Left lung (tissue), 14 donors: ENCODE measurements at places on chromosomes 4 and X. TPM values are rescaled to one million over a fixed set of nuclear protein-coding genes. Genes with fewer than 3 reads are reported as not detected.
A peak's percentile ranks its signal among the peaks of the same experiment; 100 is the strongest.

The CENPU gene
- 23.2 TPM for polyA plus RNA-seq

The DACH2 gene
- 5.4 TPM for polyA plus RNA-seq

The ETNPPL gene
- not detected for polyA plus RNA-seq

The SH3D19 gene
- 54.2 TPM for polyA plus RNA-seq

The VCX3B gene
- 0.60 TPM for polyA plus RNA-seq

The HAND2 gene
- 0.31 TPM for polyA plus RNA-seq

- DNase-seq: no peak
Observed at GRCh38 chr4:80393246-80393969, 57.9 kb downstream of the CFAP299 start.

DNA sequence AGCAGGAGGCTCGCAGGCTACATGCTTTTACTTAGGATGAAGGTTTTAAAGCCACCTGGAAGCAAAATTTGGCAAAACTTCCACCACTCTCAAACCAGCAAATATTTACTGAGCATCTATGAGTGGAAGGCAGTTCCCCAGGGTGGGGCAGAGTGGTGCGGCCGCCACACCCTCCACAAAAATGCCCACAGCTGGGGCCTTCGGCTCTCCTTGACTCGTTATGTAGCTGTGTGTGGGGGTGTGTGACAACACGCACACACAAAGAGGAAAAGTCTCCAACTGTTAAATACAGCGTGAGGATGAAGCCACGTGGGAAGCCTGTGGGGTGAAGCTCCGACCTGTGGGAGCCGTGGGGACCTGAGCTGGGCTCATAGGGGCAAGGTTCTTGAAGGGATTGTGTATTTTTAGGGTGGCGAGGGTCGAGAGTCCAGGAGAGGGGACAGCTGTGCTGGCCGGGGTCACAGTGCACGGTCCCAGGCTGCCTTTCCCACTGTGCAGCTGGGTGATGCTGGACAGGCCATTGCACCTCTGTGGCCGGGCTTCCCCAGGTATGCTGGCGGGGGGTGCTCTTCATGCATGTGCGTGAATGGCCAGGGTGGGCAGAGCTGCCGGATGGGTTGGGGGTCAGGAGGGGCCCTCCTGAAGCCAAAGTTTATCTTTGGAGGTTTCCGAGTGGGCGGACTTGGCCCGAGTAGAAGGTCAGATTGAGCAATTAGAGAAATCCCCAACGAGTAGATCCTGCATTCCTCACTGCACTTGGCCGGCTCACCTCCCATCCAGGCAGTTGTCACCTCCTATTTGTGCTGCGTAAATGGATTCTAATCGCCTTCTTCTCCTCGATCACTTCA lies 25.4 kb downstream of the SORCS2 start:
- DNase-seq: peak; percentile 68

- DNase-seq: no peak
Observed at GRCh38 chr4:108954880-108955279, 192.0 kb upstream of the ETNPPL start.

GRCh38 chr4:108166441-108167315 lies 2.1 kb downstream of the LEF1 start:
- DNase-seq: no peak

GRCh38 chr4:24858026-24858425 lies 54.8 kb downstream of the CCDC149 start:
- DNase-seq: no peak

DNA sequence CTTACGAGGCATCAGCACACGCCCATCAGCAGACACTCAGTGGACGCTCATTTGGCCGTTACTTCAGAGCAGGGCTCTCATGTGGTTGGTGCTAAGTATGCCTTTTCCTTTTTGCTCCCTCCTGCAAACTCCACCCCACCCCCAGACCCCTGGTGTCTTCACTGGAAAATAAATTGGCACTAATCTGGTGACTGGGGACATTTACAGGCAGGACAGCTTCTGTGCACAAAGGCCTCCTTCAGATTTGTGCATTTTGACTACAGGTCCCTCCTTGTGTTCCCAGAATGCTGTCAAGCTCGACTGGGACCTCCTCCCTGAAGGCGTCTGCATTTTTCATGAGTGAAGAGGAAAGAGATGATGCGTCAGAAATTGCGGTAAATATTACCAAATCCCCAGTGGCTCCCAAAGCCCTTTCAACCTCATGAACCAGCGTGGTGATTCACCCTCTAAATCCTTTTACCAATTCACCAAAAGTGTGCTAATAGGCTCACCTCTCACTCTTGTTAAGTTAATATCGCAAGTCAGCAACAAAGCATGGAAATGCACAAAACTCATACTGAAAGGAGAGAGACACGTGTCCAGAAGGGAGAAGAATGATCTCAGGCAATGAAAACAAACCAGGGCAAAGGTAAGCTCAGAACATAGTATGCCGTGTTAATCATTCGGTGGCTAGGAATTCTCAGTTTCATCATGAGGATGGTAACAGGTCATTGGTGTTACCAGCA lies 119.0 kb downstream of the NKX6-1 start:
- no peak for DNase-seq

GRCh38 chr4:176193938-176194337 lies 1.4 kb downstream of the SPATA4 start:
- no peak for DNase-seq

DNA sequence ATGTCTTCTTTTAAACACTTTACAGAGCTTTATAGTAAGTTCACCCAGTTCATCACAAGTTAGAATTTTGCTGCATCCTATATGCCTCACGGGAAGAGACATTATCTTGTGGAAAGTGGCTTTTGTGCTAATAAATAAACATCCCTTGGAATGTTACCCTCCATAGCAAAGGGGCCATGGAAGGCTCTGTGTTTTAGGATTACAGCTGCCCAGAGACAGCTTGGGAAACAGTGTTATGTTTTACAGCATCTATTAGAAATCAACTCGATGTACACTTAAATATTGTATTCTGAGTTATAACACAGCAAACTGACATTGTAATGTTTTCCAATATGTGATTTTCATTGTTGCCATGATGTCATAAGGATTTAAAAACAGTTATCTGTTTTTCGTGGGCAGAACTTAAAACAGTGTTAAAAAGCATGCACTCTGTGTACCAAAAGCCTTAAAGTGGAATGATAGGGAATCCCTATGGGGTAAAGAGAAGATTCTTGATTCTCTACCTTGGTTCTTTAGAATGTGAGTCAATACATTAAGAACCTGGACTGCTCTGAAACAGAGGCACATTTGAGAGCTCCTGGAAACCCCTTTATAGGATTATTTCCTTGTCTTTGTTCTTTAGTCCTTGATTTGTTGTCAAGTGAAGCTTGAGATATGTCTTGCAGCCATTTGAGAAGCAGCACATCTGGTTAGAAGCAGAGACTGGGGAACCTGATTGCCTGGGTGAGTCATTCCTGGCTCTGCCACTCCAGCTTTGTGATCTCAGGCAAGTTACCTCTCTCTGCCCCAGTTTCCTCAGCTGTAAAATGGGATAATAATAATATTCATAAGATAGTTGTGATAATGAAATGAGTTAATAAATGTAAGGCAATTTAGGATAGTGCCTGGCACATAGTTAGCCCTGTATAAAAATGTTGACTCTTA lies 41.6 kb downstream of the ARHGAP10 start:
- DNase-seq: no peak

- DNase-seq: no peak
Observed at GRCh38 chr4:106502106-106502699, 133.6 kb upstream of the GIMD1 start.

- DNase-seq: no peak
Observed at GRCh38 chrX:31126205-31126604, 54.4 kb upstream of the FTHL17 start.

DNA sequence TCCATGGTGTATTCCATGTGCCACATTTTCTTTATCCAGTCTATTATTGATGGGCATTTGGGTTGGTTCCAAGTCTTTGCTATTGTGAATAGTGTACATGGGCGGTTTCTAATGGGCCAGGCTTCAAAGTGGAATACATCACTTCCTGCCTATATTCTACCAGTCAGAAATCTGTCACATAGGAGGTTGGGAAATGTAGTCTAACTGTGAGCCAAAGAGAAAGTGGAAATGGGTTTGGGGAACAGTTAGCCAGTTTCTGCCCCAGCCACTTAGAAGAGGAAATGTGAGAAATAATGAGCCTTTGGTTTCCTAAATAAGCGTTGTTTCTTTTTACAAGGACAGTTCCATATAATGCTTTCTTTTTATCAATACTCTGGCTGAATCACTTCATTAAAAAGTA lies 85.1 kb upstream of the AP1S2 start:
- DNase-seq: no peak

GRCh38 chr4:2378898-2379297 lies 39.5 kb downstream of the ZFYVE28 start:
- no peak for DNase-seq

GRCh38 chr4:108109997-108110416 lies 58.7 kb downstream of the LEF1 start:
- DNase-seq: no peak

GRCh38 chr4:110268352-110268751 lies 69.9 kb upstream of the ELOVL6 start:
- no peak for DNase-seq
